ENCODE measurements at places on chromosomes 5 and 9.

GRCh38 chr5:54347221-54347865 is 37.0 kb upstream of the ARL15 start:
- DNase-seq: no peak

- DNase-seq: no peak
Observed at GRCh38 chr9:9754186-9754585, 858.6 kb downstream of the PTPRD start.

DNA sequence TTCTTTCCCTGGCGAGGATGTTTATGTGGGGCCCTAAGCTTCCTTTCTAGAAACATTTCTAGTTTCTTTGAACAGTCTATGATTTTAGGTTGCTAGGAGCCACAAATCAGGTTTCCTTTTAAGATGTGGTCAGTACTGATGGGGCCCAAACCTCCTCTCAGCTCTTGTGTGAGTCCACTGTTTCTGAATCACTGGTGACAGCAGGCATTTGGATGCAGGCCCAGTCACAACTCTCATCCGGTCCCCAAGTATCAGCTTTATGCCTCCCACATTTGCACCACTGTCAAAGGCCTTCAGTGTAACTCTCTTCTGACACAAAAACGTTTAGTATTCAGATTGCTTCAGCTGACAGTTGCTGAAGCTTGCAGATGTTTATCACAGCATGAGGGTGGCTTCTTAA is 7.8 kb downstream of the DMRT2 start:
- no peak for DNase-seq

GRCh38 chr5:6472792-6473191 is 24.1 kb downstream of the UBE2QL1 start:
- DNase-seq: no peak

GRCh38 chr5:160956051-160956450 is 104.0 kb upstream of the ATP10B start:
- peak; percentile 85 for DNase-seq

DNA sequence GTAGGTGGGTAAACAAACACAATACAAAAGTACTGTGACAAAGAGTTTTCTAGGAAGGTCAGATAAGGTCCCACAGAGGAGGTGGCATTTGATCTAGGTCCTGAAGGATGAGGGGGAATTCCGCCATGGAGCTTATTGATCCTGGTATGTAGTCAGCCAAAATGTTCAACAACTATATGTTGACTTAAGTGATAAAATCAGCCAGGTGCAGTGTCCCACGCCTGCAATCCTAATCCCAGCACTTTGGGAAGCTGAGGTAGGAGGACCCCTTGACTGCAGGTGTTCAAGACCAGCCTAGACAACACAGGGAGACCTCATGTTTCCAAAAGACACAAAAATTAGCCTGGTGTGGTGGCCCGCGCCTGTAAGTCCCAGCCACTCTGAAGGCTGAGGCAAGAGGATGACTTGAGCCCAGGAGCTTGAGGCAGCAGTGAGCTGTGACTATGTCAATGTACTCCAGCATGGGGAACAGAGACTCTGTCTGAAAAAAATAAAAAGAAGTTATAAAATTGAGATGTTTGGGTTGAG is 46.4 kb upstream of the PLIN2 start:
- DNase-seq: no peak

- no peak for DNase-seq
Observed at GRCh38 chr5:180646289-180646962, 3.0 kb downstream of the FLT4 start.

DNA sequence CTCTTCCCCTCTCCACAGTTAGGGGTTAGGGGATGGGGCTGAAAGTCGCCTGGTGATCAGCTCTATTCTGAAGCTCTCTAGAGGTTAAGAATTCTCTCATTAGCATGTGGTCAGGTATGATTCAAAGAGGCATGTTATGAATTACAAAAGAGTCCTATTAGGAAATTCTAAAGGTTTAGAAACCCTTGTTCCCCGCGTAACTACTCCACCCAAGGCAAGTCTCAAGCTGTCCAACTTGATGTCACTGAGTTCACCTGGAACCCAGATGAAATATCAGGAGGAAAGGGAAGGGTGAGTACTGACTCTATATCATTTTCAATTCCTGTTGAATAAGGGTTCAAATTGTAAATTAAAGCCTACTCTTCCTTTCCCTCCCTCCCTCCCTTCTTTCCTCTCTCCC is 18.1 kb upstream of the RNF145 start:
- no peak for DNase-seq

DNA sequence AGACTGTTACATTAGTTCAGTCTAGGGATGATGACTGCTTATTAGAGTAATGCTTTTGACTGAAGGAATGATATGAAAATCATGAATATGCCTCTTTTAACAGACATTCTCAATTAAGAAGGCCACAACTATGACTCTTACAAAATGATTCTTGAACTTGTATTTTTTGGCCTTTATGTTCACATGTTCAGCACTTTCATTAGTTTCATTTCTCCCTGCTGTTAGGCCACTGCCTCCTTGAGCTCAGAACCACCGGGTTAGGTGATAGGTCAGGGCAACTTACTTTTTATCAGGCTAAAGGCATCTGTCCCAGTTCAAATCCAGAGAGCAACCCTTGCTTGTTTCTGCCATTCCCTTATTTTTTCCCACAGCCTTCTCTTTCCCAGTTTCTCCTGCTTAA is 235.2 kb upstream of the ELL2 start:
- DNase-seq: peak; percentile 18

DNA sequence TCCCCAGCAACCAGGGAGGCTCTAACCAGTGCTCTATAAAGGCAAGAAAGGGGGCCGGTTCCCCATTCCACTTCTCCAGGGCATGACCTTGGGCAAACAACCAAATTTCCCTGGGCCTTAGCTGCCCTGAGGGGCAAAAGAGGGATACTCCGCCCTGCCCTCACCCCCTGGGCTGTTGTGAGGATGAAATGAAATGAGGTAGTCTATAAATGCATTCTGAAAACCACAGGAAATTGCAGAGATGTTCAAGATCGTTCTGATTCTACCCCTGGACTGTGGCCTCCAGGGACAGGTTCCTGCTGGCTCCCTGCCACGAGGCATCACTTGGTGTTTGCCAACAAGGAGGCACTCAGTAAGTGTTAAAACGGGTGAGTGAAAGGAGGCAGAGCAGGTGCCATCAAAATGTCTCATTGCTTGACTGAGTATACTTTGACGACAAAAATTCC is 5.7 kb downstream of the RAPGEF1 start:
- no peak for DNase-seq

DNA sequence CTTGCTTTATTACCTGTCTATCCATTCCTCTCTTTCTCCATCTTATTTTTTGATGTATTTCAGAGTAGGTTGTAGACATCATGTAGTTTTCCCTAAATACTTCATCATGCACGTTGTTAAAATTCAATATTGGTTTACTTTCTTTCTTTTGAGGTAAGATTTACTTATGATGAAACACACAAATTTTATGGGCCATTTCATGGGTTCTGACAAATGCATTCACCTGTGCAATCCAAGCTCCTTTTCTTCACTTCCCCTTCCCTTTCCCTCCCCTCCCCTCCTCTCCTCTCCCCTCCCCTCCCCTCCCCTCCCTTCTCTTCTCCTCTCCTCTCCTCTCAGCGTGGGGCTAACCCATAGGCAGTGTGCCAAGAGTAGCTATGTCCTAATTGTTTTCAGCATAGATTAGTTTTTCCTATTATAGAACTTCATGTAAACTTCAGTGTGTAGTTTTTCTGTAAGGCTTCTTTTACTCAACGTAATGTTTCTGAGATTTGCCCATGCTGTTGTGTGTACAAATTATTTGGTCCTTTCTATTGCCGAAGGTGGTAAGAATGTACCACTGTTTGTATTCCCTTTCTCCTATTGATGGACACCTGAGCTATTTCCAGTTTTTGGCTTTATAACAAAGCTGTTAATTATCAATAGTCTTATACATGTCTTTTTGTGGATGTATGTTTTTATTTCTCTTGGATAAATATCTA is 92.9 kb upstream of the CLINT1 start:
- DNase-seq: no peak

- DNase-seq: peak; percentile 89
Observed at GRCh38 chr5:139482050-139482889, at the start of gene STING1. Gene STING1, minus strand, starts transcription at chr5:139482758. Its CDS starts 1,054 bp downstream, at chr5:139481704.

DNA sequence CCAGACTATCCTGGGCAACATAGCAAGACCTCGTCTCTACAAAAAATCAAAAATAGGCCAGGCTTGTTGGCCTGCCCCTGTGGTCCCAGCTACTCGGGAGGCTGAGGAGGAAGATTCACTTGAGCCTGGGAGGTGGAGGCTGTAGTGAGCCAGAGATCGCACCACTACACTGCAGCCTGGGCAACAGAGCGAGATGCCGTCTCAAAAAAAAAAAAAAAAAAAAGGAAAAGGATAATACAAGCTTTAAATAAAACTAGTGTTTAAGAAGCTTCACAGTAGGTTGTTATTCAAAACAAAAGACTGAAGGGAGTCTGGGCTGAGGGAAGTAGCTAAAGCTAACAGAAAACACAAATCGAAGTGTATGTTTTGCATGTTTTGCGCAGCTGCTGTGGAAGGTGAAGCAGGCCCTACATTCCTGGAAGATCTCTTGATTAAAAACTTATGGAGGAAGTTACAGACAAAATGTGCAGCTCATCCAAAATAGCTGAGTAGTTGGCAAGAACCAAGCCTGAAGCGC is 581 bp upstream of the C9orf40 start:
- peak; percentile 83 for DNase-seq

GRCh38 chr5:65563777-65564176 is 681 bp downstream of the PPWD1 start:
- DNase-seq: no peak

DNA sequence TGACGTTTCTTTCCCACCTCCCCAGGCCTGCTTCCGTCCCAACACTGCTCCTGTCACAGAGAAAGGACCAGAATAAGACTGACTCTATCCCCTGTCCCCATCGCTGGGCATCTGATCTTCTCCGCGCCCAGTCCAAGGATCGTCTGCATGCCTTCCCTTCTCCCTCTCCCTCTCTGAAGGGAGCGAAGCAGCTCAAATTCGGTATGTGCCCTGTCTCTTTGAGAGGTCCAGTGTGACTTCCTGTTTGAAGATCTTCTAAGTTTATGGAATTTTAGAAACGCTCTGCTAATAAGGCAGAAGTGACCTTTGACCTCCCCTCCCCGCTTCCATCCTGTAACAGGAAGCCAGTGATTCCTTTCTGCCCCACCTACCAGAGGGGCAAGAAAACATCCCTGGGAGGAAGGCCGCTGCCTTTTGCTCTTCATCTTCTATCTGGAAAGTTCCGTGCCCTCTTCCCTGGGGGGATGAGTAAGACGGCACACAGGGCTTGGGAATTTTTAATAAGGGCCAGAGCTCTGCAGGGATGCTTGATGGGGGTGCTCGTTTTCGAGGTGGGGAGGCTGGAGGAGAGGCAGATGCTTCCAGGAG is 40.7 kb upstream of the RNU6ATAC start:
- peak; percentile 54 for DNase-seq

- DNase-seq: no peak
Observed at GRCh38 chr5:139148306-139148705, 49.9 kb downstream of the SIL1 start.
